Left renal pelvis (tissue), 4 donors: ENCODE measurements at places on chromosomes 4 and X. TPM values are rescaled to one million over a fixed set of nuclear protein-coding genes. Genes with fewer than 3 reads are reported as not detected.

GRCh38 chrX:72048510-72049455 lies 82.9 kb downstream of the RTL5 start:
- DNase-seq: no peak

- no peak for DNase-seq
Measured at GRCh38 chrX:66632981-66633380, 5.9 kb downstream of the EDA2R start.

Gene OTC
- 0.10 TPM for polyA plus RNA-seq

GRCh38 chrX:34218063-34218462 lies 85.9 kb upstream of the FAM47A start:
- no peak for DNase-seq
